ENCODE measurements at places on chromosomes 7 and 10.

- no peak for DNase-seq
Measured at GRCh38 chr10:44724415-44725174, 186.5 kb upstream of the TMEM72 start.

- no peak for DNase-seq
Measured at GRCh38 chr7:86558680-86559501, 84.8 kb upstream of the GRM3 start.

- DNase-seq, result no peak
Measured at GRCh38 chr10:112732277-112732921, 217.6 kb upstream of the TCF7L2 start.

DNA sequence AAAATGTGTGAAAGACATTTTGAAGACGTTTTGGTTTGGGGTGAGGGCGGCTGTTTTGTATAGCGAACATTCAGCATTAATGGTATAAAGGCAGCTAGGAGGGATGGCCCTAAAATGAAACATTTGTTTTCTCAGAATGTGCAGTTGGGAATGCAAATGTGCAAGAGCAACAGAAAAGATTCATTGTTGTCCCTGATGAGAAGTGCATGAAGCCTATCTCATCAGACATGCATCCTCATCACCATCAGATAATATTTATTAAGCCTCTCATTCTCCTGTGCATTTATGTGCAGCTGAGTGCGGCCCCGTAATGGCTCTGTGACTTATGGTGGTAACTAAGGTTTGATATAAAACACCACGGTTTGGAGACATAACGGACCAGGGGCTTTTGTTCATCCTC is 199.5 kb downstream of the GFRA1 start:
- DNase-seq, result no peak

GRCh38 chr7:21107101-21107500 is 320.4 kb upstream of the SP8 start:
- DNase-seq, result no peak

DNA sequence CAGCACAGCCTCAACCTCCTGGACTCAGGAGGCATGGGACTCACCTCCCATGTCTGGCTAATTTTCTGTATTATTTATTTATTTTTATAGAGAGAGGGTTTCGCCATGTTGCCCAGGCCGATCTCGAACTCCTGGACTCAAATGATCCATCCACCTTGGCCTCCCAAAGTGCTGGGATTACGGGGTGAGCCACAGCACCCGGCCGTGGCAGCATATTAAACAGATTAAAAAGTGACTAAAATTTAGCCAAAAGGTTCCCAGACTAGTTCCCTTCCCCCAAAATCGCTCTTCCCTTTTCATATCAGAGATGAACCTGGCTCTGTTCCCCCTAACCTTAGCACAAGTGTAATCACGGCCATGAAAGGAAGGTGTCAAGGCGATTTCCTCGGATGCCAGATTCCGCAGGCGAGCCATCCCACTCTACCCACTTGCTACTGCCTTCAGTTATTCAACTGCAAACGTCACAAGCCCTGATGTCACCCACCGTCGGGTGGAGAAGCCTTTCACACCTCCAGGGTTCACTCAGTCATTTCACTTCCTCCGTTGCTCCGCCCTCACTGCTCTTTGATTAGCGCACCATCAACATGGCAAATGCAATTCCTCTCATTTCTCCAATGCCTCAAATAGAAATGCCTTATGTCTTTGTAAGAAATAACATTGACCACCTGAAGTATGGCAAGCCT is 104.7 kb upstream of the RHEB start:
- no peak for DNase-seq

- DNase-seq, result no peak
Measured at GRCh38 chr7:77284005-77284404, 84.4 kb upstream of the FGL2 start.

- DNase-seq, result peak; percentile 12
Measured at GRCh38 chr7:148575640-148576411, 14.7 kb upstream of the C7orf33 start.

DNA sequence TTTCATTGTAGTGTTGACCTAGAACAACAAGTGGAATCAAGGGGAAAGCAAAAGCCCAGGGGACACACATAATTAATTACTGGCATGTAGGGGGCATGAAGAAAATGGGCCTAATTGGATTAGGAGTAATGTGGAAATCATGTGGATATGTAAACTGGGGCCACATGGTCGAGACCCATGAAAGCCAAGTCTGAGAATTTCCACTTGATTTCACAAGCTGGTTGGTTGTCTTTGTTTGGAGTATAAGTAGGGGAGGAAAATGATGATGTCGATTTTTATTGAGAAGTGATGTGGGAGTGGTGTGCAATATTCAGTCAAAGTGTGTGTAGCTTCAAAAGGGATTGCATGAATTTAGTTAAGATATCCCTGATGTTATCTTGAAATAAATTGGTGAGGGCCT is 131.8 kb downstream of the LRRC4 start:
- no peak for DNase-seq

GRCh38 chr10:26805567-26806245 is 55.1 kb downstream of the ABI1 start:
- DNase-seq, result no peak
